Uterine smooth muscle cell (primary cell): ENCODE measurements at places on chromosomes 4 and X. TPM values are rescaled to one million over a fixed set of nuclear protein-coding genes. Genes with fewer than 3 reads are reported as not detected.

Gene FHIP1A
- total RNA-seq, result 1.4 TPM in 2 replicates

Gene HTRA3
- total RNA-seq, result 0.37 and 0.55 TPM in 2 replicates

Gene FDCSP
- total RNA-seq, result not detected in 2 replicates

Gene UGT2B28
- total RNA-seq, result not detected in 2 replicates

Gene P2RY10
- not detected in 2 replicates for total RNA-seq

Gene F11
- not detected in 2 replicates for total RNA-seq

Gene BMPR1B
- total RNA-seq, result 1.1 and 3.0 TPM in 2 replicates

Gene SPARCL1
- total RNA-seq, result 0.22 and 2.1 TPM in 2 replicates

Gene FABP2
- not detected in 2 replicates for total RNA-seq

Gene MED14
- 14.9 and 25.8 TPM in 2 replicates for total RNA-seq

Gene CRLF2
- 0.12 TPM in 1 of 2 replicates, not detected in the other for total RNA-seq

Gene NWD2
- total RNA-seq, result not detected in 2 replicates

Gene SAGE1
- total RNA-seq, result not detected in 2 replicates

Gene ADRA2C
- 1.2 and 1.5 TPM in 2 replicates for total RNA-seq

Gene EXOSC9
- 28.6 and 96.1 TPM in 2 replicates for total RNA-seq

Gene MAGEA8
- not detected in 2 replicates for total RNA-seq

Gene ZDHHC15
- total RNA-seq, result 0.11 and 0.25 TPM in 2 replicates

Gene SFRP2
- total RNA-seq, result not detected in 2 replicates

Gene MAOB
- total RNA-seq, result 0.37 and 0.66 TPM in 2 replicates

Gene AMTN
- total RNA-seq, result not detected in 2 replicates

Gene ZAR1
- total RNA-seq, result under 0.01 and 0.11 TPM in 2 replicates

Gene F9
- not detected in 2 replicates for total RNA-seq
